NCI-H345 (cell line): ENCODE measurements at places on chromosomes 7 and 10.
A peak's percentile ranks its signal among the peaks of the same experiment; 100 is the strongest.

- no peak for DNase-seq
Measured at GRCh38 chr10:97943294-97943693, 87.1 kb downstream of the CRTAC1 start.

DNA sequence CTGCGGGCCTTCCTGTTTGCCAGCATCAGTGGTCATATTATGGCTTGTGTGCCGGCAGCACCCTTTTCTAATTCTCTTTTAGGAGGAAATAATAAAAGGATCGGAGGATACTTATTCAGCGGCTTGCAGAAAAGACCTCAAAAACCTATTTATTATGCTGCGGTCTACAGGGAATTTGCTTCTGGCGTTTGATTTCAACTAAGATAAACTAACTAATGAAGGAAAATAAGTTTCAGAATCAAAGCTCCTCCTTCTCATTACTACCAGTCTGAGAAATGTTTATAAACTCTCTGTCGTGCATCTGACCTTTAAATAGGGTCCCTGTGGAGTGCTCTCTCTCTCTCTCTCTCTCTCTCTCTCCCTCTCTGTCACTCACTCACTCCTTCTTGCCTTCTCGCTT lies 335.0 kb upstream of the GLI3 start:
- DNase-seq, result no peak

- DNase-seq, result no peak
Measured at GRCh38 chr7:104288137-104288536, 40.3 kb upstream of the LHFPL3 start.

DNA sequence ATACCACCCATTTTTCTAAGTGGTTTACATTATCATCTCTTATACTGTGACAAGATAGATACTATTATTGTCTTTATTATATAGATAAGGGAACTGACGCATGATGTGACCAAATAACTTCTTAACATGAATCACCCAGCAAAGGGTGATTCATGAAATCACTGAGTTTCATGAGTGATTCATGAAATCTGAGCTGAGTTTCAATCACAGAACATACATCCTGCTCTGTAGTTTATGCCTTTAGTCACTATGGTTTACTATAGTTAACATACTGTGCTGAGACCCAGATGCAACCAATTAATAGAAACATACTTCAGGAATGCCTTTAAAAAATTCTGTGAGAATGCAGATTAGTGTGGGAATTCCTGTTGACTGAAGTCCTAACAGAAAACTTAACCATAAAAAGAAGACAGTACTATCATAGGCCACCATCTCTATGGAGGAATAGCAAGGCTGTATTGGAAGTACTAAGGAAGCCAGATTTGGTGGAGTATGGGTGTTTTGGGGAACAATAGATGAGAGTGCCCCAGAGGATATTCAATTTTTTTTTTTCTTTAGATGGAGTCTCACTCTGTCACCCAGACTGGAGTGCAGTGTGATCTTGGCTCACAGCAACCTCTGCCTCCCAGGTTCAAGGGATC lies 43.1 kb upstream of the SEMA3A start:
- no peak for DNase-seq

GRCh38 chr7:67588631-67589030 lies 592.0 kb downstream of the TYW1 start:
- DNase-seq, result no peak

DNA sequence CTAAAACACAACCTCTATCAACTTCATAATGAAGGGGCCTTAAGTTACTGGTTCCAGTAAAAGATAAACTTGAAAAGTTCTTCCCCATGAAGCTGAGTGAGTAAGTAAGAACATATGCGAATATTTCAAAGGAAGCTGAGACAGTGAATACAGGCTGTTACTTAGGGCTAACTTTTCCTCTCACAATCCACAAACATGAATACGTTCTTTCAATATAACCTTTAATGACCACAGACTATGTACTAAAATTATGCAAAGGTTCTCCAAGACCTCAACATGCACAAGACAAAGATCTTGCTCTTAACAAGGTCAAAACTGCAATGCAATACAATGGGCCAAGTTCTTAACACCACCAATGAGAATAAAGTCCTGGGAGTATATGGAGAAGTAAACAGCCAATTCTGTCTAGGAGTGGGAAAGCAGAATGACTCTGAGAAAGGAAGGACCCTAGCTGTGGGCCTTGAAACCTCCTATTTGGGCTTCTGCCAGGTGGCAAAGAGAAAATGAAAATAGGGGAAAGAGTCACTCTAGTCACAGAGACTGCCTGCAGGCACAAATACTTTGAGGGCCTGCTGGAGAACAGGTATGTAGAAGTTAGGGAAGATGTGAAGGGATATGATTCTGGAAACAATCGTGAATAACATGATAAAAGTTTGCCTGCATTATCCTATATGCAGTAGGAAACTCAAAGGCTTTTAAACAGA lies 43.7 kb downstream of the OSBPL3 start:
- DNase-seq, result no peak

- DNase-seq, result no peak
Measured at GRCh38 chr10:99782447-99783286, at the start of gene ABCC2. TSS of gene ABCC2 (plus strand) at chr10:99782640. CDS start at chr10:99782845, 205 bp downstream.

DNA sequence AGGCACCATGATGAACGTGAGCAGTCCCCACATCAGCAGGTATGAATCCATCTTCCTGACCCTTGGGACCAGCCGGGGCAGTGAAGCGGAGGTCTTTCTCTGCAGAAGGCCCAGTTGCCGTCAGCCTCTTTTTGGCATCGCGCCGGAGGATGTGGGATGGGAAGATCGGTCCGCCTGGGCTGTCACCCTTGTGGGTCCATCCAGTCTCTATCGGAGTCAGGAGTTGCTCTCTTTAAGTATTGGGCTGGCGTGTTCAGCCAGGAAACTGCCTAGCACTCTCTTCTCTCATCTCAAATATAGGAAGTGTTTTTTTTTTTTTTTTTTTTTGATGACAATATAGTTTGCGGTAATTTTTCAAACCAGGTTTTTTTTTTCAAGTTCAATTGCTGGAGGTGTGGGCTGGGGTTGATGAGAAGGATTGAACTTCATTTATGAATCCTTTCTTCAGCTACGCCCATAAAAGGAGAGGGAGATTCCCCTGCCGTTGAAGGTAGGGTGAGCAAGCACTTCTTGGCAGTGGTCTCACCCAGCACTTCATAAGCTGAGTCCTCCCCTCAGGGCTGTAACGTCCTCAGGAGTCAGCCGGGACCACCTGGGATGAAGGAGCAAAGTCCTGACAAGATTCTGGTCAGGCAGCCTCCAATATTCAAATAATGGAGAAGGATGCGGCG lies at the start of gene IL2RA:
TSS of gene IL2RA (minus strand) at position 267 of the 671 bp plus-strand sequence. CDS start at position 51, 216 bp downstream.
- no peak for DNase-seq

DNA sequence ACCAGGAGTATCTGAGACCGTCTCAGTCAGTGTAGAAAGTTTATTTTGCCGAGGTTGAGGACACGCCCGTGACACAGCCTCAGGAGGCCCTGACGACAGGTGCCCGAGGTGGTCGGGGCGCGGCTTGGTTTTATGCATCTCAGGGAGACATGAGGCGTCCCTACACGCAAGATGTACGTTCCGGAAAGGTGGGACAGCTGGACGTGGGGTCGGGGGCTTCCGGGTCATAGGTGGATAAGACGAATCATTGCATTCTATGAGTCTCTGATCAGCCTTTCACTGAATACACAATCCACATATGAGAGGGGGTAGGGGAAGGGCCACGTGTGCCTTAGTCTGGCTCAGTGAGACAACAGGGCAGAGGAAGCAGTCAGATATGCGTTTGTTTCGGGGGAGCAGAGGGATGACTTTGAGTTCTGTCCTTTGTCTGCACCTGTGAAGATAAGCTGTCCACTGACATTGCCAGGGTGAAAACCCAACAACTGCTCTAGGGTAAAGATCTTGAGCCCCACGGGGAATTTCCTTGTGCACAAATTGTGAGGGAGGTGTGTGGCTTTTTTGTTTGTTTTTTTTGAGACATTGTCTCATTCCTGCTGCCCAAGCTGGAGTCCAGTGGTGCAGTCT lies 66.2 kb downstream of the DNAJB6 start:
- no peak for DNase-seq

- DNase-seq, result peak; percentile 2
Measured at GRCh38 chr10:12194752-12195271, 879 bp downstream of the NUDT5 start.

GRCh38 chr7:146002431-146003078 lies 114.0 kb upstream of the CNTNAP2 start:
- DNase-seq, result no peak

- DNase-seq, result peak; percentile 58
Measured at GRCh38 chr10:90592638-90593302, 265.1 kb downstream of the HTR7 start.

DNA sequence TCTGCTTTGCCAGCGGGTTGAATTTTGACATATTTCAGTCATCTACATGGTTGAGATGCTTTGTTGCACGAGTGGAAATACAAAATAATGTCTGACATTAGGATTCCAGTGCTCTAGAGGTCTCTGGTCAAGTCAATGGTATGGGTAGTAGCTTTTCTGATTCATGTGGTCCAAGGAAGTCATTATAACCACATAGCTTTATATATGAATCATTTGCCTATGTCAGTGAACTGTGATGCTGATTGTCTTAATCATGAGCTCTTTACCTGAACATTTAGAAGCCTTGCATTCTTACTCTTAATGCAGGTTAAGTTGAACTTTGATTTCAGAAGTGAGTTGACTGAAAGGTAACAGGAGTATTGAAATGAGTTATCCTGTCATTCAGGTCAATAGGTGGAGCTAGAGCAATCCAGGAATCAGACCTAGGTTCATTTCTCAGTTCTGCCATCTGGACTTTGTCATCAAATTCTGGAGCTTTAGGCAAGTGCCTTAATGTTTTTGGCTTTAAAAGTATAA lies 3.3 kb downstream of the MAPK8 start:
- no peak for DNase-seq

DNA sequence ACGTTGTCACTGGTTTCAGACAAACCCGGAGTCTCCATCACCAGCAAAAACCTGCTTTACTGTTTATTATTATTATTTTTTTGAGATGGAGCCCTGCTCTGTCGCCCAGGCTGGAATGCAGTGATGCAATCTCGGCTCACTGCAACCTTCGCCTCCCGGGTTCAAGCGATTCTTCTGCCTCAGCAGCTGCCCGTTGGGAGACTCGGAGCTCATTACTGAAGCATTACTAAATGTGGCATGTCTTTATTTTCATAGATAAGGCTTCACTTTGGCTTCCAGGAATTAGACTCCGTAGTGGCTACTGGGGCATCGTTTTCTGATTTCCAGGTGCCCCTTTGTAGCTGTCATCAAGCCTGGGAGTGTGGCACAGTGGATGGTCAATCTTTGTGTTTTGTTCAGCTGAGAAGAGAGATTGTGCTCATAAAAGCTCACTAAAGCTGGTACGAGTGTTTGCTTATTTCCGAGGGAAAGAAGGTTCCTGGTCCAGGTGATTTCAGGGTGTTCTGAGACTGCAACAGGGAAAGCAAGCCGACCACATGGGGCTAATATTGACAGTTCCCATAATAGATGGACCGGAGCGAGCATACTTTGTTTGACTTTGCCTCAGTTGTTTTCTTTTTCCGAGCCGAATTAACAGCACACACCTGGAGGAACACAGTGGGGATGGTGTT lies 163.1 kb downstream of the CAMK1D start:
- DNase-seq, result peak; percentile 95

GRCh38 chr7:134931487-134931886 lies 54.8 kb upstream of the AGBL3 start:
- DNase-seq, result no peak

DNA sequence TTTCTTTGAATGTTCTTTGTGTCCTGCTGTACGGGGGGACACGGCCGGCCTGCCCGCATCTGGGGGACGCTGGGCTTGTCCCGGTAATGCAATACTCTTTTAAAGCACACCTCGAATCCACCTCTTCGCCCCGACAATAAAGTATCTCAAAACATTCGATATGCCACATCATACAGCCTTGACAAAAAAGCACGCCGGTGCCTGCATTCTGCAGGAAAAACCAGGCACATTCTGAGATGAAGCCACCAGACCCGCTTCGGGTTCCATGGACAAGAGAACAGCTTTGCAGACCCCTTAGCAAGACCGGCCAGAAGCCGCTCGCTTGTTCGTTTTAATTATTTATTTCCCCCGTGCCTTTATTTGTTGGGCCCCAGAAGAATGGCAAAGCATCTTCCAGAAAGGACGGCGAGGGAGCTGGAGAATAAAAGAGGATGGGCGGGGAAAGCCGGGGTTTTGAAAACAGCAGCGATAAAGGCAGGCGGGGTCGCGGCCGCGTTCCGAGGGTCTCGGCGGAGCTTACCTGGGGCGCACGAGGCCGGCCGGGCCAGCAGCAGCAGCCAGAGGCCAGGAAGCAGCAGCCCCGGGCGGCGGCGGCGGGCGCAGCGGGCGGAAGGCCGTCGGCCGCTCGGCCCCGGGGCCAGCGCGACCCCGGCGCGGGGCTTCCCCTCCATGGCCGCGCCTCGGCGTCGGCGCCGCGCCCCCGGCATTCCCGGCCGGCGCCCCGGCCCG lies 462 bp downstream of the KIAA1549 start:
- DNase-seq, result peak; percentile 56

DNA sequence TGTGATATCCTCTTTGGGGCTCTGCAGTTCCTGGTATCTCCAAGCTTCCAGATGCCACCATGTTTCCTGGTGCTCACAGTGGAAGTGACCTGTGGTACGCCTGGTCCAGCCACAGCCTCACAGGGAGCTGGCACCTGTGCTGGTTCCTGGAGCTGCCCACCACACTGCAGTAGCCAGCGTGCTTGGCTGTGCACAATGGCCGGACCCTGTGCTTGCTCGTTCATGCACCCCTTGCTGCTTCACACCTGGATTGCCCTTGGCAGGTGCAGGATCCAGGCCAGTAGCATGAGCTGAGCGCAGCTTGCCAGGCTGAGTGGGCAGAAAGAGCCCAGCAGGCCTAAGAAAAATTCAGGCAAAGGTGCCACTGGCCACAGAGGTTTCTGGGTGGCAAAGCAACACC lies 11.4 kb upstream of the ECHDC3 start:
- no peak for DNase-seq

DNA sequence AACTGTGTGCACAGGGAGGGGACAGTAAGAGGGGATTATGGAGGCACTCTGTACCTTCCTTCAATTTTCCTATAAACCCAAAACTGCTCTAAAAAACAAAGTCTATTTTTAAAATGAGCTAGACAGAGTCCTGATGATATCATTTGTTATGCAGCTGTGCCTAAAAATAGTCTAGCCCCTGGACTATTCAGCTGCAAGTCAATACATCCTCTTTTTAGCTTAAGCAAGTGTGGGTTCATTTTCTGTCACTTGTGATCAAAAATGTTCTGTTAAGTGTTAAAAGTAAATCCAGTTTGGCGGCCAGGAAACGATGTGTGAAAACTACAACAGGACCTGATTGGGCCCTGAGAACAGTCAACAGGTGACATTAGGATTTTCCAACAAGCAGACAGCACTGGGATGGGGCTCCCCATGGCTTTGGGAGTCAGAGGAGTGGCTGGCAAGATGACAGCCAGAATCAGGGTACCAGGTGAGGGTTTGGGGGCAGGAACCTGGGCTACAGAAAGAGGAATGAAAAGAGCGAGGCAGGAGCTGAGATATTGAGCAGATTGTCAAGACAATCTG lies 33.9 kb downstream of the FAM107B start:
- no peak for DNase-seq

- no peak for DNase-seq
Measured at GRCh38 chr10:3048119-3049019, 19.0 kb upstream of the PFKP start.
